WTC11 (cell line): ENCODE measurements at places on chromosomes 6 and 20. TPM values are rescaled to one million over a fixed set of nuclear protein-coding genes. Genes with fewer than 3 reads are reported as not detected.
A peak's percentile ranks its signal among the peaks of the same experiment; 100 is the strongest.

The ABHD16B gene
- total RNA-seq = 0.11 TPM in 1 of 3 replicates, not detected in the others

- DNase-seq = peak; percentile 25
- H3K4me1 ChIP-seq = peaks cover 34% of the 10 kb centered on the region
- H3K36me3 ChIP-seq = peaks cover 7% of the 10 kb centered on the region
- no peaks in the 10 kb centered on the region; the same call in none of the 2 replicates for H3K27me3 ChIP-seq
- H3K4me3 ChIP-seq = peak overlapping the region; percentile 97
Observed at GRCh38 chr20:23349338-23350195, 1.0 kb upstream of the NXT1 start.

DNA sequence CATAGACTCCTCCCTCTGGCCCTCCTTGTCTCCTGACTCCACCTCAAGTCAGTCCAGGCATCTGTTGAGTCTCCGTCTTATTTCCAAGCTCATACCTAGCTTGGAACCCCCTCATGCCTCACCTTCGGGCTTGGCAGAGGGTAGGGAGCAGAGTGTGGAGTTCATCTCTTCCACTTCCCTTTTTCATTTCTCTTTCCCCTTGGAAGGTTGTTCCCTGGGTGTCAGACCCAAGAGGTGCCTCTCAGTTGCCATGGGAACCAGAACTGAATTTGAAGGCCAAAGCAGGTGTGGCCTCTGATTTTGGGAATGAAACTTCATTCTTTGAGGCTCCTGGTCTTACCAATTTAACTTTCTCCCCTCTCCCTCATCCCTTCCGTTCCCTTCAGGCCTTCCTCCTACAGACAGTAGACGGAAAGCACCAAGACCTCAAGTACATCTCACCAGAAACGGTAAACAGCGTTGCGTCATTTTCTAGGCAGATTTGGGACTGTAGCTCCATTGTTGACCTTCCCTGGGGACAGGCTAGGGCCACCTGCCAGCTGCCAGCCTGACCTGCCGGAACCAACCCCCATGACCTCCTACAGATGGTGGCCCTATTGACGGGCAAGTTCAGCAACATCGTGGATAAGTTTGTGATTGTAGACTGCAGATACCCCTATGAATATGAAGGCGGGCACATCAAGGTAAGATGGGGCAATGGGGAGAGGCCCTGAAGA lies 6.6 kb downstream of the CDC25B start:
- H3K4me1 ChIP-seq = peaks cover 49% of the 10 kb centered on the region
- H3K36me3 ChIP-seq = peaks cover 49% of the 10 kb centered on the region
- no peaks in the 10 kb centered on the region for H3K27me3 ChIP-seq
- no peak overlapping the region for H3K4me3 ChIP-seq
- H3K27ac ChIP-seq = peak overlapping the region; percentile 20; the same call in 1 of the 2 replicates
- DNase-seq = no peak

DNA sequence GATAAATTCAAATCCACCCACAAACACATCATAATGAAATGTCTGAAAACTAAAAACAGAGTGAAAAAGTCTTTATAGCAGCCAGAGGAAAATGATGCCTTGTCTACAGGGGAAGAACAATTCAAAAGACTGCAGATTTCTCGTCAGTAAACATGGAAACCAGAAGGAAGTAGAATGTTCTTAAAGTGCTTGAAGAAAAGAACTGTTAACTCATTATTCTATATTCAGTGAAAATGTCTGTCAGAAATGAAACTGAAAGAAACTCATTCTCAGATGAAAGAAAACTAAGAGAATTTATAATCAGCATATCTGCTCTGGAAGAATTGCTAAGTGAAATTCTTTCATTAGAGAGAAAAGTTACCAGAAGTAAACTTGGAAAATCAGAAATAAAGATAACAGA lies 416.1 kb downstream of the TBC1D32 start:
- DNase-seq = no peak
- H3K27me3 ChIP-seq = no peaks in the 10 kb centered on the region
- no peaks in the 10 kb centered on the region; the same call in 1 of the 2 replicates for H3K36me3 ChIP-seq
- peaks cover 15% of the 10 kb centered on the region for H3K4me1 ChIP-seq
- H3K27ac ChIP-seq = no peak overlapping the region

The SLC22A2 gene
- 0.44 to 0.96 TPM (median 0.78 TPM) in 3 replicates for total RNA-seq

GRCh38 chr6:167855825-167856425 lies 29.2 kb downstream of the AFDN start:
- no peak for DNase-seq
- peaks cover 86% of the 10 kb centered on the region for H3K4me1 ChIP-seq
- H3K36me3 ChIP-seq = no peaks in the 10 kb centered on the region
- peak overlapping the region; percentile 63; the same call in 1 of the 2 replicates for H3K27ac ChIP-seq
- no peaks in the 10 kb centered on the region for H3K27me3 ChIP-seq

GRCh38 chr6:69362209-69362608 lies 434.6 kb downstream of the LMBRD1 start:
- H3K36me3 ChIP-seq = no peaks in the 10 kb centered on the region
- H3K27me3 ChIP-seq = no peaks in the 10 kb centered on the region
- H3K27ac ChIP-seq = no peak overlapping the region
- H3K4me1 ChIP-seq = 0 out of 2 replicates have a peak, but pooled peaks cover 3% of the 10 kb centered on the region
- no peak for DNase-seq
- H3K4me3 ChIP-seq = no peak overlapping the region

DNA sequence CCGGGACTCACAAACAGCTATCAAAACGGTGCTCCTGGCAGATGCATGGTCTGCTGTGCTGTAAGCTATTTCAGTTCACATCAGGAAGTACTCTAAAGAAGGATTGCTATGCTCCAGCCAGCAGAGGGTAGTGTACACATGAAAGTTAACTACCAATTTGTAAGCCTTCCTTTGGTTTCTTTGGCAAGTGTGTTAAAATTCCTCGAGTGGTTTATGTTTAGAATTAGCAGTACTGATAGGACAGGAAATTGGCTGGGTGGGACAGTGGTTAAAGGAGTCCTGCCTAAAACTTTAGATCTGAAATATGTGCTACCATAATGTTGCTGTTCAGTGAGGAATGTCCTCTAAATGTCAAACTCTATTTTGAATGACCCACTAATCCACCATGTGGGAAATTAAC lies 47.4 kb downstream of the TRMT11 start:
- DNase-seq = no peak
- peaks cover 15% of the 10 kb centered on the region for H3K36me3 ChIP-seq
- H3K4me3 ChIP-seq = no peak overlapping the region

The OXT gene
- total RNA-seq = not detected in 3 replicates

GRCh38 chr20:25675161-25675560 lies 21.5 kb downstream of the ZNF337 start:
- H3K27me3 ChIP-seq = no peaks in the 10 kb centered on the region
- DNase-seq = no peak
- no peak overlapping the region for H3K27ac ChIP-seq
- H3K36me3 ChIP-seq = peaks cover 47% of the 10 kb centered on the region
- no peak overlapping the region for H3K4me3 ChIP-seq
